Stimulated activated CD8-positive, alpha-beta memory T cell treated with anti-CD3 and anti-CD28 coated beads, Interleukin-15, amount 100 ng/mL, for 48 hours (primary cell): ENCODE measurements at places on chromosomes 12 and 14.

GRCh38 chr12:86148612-86149011 is 107.6 kb downstream of the MGAT4C start:
- no peak for DNase-seq

GRCh38 chr12:6285532-6286306 is 24.8 kb upstream of the PLEKHG6 start:
- DNase-seq = no peak

GRCh38 chr14:94175011-94175745 is 1.1 kb downstream of the PPP4R4 start:
- no peak for DNase-seq

- no peak for DNase-seq
Observed at GRCh38 chr12:124532967-124533366, 34.4 kb downstream of the NCOR2 start.

DNA sequence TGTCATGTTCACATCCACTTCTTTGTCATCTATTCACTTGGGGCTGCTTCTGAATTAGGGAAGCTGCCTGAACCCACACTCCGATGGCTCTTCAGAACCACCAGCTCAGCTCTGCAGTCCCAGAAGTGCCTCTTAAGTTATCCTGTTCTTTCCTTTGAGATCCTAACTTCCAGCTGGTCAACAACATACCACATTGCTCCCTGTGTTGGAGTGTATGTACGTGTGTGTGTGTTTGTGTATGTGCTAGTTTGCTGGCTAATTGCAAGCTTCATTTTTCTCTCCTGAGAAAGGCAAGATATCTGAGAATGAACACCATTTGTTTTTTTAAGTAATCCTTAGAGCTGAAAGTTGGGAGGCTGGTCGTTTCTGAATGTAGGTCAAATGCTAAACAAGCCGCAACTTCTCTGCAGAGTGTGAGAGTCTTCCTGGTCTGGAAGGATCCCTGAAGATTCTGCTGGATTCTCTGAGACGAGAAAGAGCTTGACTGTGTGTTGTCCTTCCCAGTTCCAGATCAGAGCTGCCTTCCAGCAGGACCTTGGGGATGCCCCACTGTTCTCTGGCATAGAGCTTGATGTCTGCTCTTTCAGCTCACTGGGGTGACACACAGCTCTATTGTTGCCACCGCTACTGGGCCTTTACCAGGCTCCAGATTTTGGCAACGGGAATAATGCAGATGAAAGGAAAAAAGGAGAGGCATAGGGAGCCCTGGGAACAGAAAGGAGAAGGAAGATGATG is 839 bp downstream of the GSG1 start:
- no peak for DNase-seq

GRCh38 chr14:23182372-23183157 is 895 bp downstream of the SLC7A8 start:
- DNase-seq = peak; percentile 16

DNA sequence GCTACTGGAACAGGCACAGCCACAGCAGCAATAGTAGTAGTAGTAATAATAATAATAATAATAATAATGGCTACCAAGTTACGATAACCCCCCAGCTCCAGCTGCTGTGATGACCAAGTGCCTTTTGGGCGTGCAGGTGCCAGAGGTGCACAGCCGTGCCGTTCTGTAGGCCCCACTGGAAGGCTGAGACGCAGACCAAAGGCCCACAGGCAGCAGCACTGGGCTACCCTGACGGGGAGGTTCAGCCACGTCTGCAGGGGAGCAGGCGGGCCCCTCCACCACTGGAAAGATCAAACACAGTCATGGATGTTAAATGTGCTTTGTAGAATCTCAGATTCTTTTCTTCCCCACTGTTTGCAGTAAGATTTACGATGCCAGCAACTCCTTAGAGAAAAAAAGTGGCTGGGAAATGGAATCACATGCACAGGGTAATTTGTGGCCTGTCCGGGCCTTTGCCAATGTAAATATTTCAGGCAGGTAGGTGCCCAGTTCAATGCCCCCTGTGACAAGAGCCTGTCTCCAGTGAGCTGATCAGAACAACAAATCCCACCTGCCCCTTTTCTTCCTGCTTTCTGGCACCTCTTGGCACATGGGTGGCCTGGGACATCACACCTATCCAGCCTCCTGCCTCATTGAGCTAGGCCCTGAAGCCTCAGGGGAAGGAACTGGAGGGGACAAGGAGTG is 32.6 kb downstream of the CCDC85C start:
- no peak for DNase-seq

DNA sequence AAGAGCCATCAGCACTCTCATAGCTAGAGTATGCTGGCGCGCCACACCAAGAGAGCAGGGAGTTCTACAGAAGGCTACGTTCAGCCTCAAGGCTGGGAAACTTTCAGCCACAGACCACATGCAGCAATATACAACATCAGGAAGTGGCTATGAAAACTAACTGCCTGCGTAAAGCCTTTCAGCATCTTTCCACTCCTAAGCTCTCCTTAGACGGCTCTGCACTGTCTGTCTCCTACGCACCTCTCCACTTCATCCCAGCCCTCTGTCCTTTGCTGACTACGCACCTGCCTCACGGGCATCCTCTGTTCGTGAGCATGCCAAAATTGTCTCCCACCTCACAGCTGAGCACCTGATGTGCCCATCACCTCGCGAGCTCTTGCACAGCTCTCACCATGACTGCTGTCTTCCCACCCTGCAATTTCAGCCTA is 9.7 kb downstream of the MPHOSPH9 start:
- peak; percentile 47 for DNase-seq

GRCh38 chr14:32419429-32419828 is 90.3 kb downstream of the AKAP6 start:
- DNase-seq = no peak

- DNase-seq = no peak
Observed at GRCh38 chr12:80032946-80033345, 66.4 kb upstream of the OTOGL start.

- DNase-seq = no peak
Observed at GRCh38 chr12:94098466-94098865, 49.9 kb upstream of the PLXNC1 start.

DNA sequence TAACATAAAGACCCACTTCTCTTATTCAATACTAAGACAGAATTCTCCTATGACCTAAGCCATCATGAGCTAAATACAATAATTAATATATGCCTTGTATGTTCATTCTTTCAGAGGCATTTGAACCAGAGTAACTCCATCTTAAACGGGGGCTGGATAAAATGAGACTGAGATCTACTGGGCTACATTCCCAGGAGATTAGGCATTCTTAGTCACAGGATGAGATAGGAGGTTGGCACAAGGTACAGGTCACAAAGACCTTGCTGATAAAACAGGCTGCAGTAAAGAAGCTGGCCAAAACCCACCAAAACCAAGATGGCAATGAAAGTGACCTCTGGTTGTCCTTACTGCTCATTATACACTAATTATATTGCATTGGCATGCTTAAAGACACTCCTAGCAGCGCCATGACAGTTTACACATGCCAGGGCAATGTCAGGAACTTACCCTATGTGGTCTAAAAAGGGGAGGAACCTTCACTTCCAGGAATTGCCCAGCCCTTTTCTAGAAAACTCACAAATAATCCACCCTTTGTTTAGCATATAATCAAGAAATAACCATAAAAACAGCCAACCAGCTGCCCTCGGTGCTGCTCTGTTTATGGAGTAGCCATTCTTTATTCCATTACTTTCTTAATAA is 260.7 kb downstream of the SSPN start:
- DNase-seq = no peak

DNA sequence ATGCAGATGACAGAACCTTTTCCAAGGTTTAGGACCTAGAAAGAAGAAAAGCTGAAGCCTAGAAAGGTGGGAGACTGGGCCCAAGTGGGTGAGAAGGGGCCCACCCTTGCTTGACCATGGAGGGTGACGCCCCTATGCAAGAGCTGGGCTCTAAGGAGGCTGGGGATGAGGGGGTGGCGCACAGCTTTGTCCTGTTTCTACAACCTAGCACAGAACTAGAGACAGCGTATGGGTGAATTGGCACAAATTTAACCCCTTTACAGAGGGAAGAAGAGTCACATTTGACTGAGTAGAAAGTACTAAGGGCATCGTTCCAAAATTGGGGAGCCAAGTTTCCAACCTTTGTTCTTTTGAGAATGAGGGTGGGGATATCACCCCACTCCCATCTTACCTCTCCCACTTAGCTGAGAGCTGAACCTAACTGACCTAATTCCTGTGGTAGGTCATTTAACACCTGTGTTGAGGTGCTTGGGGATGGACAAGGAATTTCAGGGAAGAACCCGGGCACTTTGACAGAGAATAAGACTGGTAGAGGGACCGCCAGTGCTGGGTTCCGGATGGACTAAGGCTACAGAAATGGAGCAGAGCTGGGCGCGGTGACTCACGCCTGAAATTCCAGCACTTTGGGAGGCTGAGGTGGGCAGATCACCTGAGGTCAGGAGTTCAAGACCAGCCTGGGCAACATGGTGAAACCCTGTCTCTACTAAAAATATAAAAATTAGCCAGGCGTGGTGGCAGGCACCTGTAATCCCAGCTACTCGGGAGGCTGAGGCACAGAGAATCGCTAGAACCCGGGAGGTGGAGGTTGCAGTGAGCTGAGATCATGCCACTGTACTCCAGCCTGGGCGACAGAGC is 5.2 kb downstream of the NFKBIA start:
- no peak for DNase-seq

GRCh38 chr14:37594971-37595808 is at the start of the genes FOXA1 and TTC6:
FOXA1 (minus strand) TSS chr14:37595249; CDS start chr14:37594972, 277 bp downstream.
TTC6 (plus strand) TSS chr14:37595629; CDS start chr14:37622065, 26,436 bp downstream.
- DNase-seq = no peak

DNA sequence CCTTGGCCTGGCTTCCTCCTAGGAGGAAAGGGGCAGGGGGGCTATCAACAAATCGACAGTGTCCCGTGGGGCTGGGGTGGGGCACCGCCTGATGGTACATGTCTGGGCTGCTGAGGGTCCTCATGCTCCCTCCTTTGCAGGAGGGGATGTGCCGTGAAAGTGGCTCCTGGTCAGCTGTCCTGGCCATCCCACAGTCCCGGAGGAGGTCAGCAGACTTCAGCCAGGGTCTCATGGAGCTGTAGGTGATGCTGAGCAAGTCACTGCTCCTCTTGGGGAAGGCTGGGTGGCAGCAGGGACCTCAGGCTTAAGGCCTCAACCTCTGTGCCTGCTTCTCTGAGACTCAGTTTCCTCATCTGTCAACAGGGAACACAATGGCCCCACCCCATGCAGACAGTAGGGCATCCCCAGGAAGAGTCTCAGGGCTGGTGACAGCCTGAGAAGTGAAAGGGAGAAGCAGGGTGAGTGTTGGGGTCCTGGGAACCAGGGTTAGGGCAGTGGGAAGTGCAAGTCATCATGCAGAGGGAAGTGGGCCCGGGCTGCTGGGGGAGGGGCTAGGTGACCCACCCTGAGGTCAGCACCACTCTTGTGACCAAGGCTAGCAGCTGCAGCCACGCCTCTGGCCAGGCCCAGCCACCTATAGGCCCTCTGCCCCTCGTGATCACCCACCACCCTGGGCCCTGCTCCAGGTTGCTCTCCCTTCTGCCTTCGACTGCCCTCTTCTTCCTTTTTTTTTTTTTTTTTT is 4.4 kb upstream of the TNFAIP2 start:
- no peak for DNase-seq

DNA sequence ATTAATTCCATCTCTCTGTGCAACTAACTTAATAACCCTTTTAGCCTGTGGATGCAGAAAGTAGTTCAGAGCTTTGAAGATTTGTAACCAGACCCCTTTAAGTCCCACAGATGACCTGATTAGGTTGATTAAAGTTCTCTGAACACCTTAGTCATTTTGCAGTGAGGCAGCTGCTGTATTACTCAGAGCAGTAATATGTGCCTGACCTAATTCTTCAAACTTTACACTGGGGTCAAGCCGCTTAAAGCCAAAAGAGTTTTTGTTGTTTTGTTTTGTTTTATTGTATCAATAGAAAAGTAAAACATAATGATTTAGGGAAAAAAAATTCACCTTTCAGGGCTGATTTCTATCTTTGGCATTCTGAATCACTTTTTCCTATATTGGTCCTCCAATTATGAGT is 78.6 kb upstream of the PLEKHG7 start:
- no peak for DNase-seq

DNA sequence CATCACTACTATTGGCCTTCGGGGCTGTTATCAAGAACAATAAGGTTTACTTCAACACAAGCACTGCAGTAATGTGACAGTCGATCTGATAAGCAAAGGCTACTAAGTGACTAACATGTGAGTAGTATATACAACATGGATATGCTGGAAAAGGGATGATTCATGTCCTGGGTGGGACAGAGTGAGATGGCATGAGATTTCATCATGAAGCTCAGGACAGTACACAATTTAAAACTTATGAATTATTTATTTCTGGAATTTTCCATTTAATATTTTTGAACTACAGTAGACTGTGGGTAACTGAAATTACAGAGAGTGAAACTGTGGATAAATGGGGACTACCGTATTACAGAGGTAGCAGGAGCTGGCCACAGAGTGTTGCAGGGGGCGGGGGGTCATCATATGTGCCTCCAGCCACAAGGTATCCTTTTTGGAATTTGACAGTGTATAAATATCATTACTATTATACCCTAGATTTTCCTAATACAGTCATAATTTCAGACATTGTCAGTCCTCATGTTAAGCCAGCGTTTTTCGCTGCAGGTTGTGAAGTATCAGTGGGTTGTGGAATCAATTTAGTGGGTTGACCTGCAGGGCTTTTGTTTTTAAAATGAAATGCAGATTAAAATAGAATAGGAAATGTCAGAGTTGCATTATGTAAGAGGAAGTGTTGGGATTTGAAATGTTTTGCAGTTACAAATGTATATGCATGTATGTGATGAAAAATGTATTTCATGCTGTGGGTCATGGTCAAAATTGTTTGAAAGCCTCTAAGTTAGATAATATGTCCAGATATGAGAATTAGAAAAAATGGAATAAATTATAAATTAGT is 148.0 kb upstream of the NUDT4 start:
- no peak for DNase-seq

GRCh38 chr12:121112496-121112895 is 20.2 kb upstream of the P2RX7 start:
- DNase-seq = no peak

DNA sequence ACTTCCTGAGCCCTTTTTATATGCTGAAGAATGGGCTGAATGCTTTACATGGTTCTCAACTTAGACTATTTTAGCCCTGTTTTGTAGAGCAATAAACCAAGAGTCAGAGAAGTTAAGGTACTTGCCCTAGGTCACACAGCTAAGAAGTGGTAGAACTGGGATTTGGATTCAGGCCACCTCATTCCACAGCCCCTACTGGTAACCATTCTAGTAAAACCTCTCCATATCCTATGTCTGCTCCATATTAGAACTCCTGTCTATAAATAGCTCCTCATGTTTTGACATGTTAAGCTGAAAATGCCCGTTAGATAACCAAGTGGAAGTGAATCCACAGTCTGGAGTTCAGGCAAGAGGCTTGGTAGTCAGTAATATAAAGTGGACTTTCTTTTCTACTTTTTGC is 111.6 kb downstream of the HECTD4 start:
- DNase-seq = no peak

DNA sequence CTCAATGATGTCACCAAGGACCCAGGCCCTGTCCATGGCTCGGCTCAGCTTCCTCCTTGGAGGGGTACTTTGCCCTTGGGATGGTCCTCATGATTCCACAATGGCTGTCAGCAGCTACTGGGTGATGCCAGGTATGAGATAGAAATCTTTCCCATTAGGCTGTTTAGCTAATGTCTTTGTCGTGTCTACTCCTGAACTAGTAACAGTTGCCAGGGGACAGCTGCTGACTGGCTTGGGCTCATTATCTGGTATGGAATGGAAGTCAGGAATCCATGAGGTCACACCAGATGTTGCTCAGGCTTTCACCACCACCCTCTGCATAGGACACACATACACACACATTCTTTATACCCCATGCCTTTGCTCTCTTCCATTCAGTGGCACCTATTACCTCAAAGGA is 9.2 kb downstream of the PRPH start:
- no peak for DNase-seq

- DNase-seq = no peak
Observed at GRCh38 chr14:103994535-103995184, 52.3 kb upstream of the RD3L start.
